GM12878 (cell line): ENCODE measurements at places on chromosomes 2 and 18. TPM values are rescaled to one million over a fixed set of nuclear protein-coding genes. Genes with fewer than 3 reads are reported as not detected.
A peak's percentile ranks its signal among the peaks of the same experiment; 100 is the strongest.

DNA sequence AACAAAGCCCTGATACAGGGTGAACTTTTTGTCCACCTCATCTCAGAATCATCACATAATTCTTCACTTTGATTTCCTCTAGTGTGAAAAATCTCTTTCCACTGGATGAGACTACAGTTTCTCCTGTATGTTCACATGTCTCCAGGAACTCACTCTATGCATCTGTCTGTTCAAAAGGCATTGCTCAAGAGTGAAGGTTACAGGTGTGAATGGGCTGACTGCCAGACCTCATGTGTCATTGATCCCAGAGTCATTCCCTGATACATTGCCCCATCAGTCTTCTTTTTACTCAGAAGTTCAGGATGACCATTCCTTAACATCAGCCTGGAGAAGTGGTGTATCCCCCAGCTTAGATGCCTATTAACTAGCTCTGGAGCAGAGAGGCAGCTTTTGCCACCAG, 4.4 kb upstream of the DSC3 start:
- no peaks in the 10 kb centered on the region for H3K36me3 ChIP-seq
- H3K4me3 ChIP-seq, result no peak overlapping the region
- no peak overlapping the region for H3K27ac ChIP-seq
- H3K27me3 ChIP-seq, result peaks cover 8% of the 10 kb centered on the region; the same call in 1 of the 2 replicates
- no peak for DNase-seq
- no peaks in the 10 kb centered on the region for H3K4me1 ChIP-seq

DNA sequence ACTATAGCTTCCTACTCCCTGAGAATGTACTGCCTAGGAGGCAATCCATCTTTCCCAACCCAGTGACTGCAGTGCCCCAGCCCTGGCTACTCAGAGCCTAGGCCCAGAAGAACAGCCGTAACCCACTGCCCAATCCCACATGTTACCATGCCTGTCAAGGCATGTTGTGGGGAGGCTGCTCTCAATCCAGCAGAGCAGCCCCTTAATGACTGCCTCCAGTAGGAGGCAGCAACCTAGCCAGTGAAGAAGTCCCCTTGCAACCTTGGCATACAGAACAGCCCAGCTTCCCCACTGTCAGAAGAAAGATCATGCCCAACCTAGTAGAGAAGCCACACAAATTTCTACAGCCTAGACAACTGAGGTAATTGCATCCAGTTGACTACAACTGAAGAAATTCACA, 44.2 kb upstream of the CDH7 start:
- no peaks in the 10 kb centered on the region for H3K36me3 ChIP-seq
- no peaks in the 10 kb centered on the region for H3K4me1 ChIP-seq
- DNase-seq, result no peak
- H3K4me3 ChIP-seq, result no peak overlapping the region

The SCN7A gene
- polyA plus RNA-seq, result not detected in 2 replicates

DNA sequence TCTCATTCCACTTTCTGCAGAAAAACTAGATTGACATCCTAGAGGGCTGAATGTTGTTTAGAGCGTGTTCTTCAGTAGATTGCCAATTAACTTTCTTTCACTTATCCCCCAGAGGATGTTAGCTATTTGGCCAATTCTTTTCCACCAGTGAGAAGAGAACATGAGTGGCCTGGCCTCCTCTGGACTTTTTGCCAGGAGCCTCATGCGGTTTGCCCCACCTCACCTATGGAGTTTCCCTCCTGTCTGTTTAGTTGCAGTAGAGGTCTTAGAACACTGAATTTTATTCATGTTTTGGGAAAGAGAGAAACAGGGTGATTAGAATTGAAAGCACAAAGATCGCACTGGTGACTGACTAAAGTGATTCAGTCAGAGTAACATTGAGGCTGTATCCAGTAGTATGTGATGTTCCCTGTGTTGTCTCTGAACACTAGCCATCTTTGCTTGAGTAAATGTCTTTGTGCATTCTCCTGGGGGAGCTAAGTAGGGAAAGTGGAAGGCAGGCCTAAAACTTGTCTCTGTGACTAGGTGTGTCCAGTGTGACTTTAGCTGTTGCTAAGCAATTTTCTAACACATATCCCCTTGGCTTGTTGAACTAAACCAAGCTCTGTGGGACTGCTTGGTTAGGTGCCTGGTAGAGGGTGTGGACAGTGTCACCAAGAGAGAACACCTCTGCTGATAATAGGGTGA, 34.0 kb downstream of the UGP2 start:
- H3K4me3 ChIP-seq, result no peak overlapping the region
- H3K4me1 ChIP-seq, result no peaks in the 10 kb centered on the region
- H3K27me3 ChIP-seq, result no peaks in the 10 kb centered on the region
- DNase-seq, result no peak

DNA sequence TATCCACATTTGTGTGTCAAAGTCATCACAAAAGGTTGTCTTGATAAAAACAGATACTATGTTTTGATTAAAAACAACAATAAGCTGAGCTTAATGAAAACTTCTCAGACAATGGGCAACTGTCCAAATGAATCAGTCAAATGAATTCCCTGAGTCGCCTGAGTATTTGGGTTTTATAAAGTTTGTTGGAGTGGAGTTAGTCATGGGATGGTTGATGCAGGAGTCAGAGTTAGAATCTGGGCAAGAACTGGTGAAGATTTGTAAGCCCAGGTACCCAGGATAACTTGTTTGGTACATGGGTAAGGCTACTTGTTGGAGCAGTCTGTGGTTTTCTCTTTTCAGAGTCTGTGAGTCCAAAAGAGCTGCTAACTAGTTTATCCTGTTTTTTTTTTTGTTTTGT, 34.4 kb upstream of the RAPGEF4 start:
- no peaks in the 10 kb centered on the region for H3K27me3 ChIP-seq
- no peak for DNase-seq
- H3K36me3 ChIP-seq, result no peaks in the 10 kb centered on the region

The ATP8B1 gene
- 0.19 and 0.36 TPM in 2 replicates for polyA plus RNA-seq

The CYBRD1 gene
- 38.1 and 51.9 TPM in 2 replicates for polyA plus RNA-seq

DNA sequence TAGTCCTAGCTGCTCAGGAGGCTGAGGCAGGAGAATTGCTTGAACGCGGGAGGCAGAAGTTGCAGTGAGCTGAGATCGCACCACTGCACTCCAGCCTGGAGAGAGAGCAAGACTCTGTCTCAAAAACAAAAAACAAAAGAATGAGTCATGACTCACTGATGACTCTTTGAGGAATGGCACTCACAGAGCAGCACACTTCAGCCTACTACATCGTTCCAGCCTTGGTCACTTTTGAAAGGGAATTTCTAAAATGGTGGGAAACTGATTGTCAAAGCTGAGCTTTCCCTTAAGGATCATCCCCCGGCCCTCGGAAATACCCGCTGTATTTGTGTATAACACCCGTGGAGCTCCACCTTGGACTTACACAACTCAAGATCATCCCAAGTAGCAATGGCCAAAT, 217.3 kb upstream of the HS6ST1 start:
- H3K27ac ChIP-seq, result no peak overlapping the region
- no peaks in the 10 kb centered on the region for H3K36me3 ChIP-seq
- DNase-seq, result no peak
- no peak overlapping the region for H3K4me3 ChIP-seq
- no peaks in the 10 kb centered on the region for H3K4me1 ChIP-seq

- no peak overlapping the region for H3K4me3 ChIP-seq
- no peak overlapping the region for H3K27ac ChIP-seq
- no peaks in the 10 kb centered on the region for H3K4me1 ChIP-seq
- H3K27me3 ChIP-seq, result no peaks in the 10 kb centered on the region
- no peaks in the 10 kb centered on the region for H3K36me3 ChIP-seq
Measured at GRCh38 chr2:221124532-221125240, 447.4 kb downstream of the EPHA4 start.

- no peaks in the 10 kb centered on the region for H3K36me3 ChIP-seq
- no peak overlapping the region for H3K27ac ChIP-seq
- no peaks in the 10 kb centered on the region for H3K4me1 ChIP-seq
- no peak for DNase-seq
- H3K27me3 ChIP-seq, result 0 out of 2 replicates have a peak, but pooled peaks cover 4% of the 10 kb centered on the region
- H3K4me3 ChIP-seq, result no peak overlapping the region
Measured at GRCh38 chr2:70472221-70472890, 81.3 kb downstream of the TGFA start.

DNA sequence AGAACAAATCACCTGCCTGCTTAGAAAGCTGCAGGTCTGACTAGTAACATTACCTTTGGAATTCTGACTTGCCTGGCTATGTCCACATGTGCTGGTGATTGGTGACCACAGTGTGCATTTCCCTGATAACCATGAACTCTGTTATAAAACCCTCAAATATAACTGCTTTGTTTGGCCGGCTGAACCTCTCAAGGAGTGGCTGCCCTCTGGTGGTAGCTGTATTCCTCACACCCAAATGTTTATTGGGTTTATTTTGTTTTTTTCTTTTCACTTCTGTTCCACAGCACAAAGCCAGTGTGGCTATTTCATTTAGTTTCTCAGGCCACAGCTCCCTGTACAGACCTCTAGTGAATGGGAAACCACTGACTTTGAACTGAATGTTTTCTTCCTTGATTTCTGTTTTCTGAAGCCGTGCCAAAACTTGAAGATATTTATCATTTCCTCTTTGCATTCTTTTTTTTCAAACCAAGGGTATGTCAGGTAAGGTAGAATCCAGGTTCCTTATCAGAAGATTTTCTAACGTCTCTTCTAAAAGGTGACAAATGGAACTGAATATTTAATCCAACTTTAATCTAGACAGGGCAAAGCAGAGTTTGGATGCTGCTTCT, 549.0 kb upstream of the VRK2 start:
- peak; percentile 4 for DNase-seq
- no peaks in the 10 kb centered on the region for H3K27me3 ChIP-seq
- H3K27ac ChIP-seq, result no peak overlapping the region
- no peak overlapping the region for H3K4me3 ChIP-seq
- H3K36me3 ChIP-seq, result no peaks in the 10 kb centered on the region
- no peaks in the 10 kb centered on the region for H3K4me1 ChIP-seq

GRCh38 chr18:32439802-32440201, 30.9 kb downstream of the GAREM1 start:
- H3K4me3 ChIP-seq, result no peak overlapping the region
- H3K27me3 ChIP-seq, result no peaks in the 10 kb centered on the region
- no peak for DNase-seq

The GCKR gene
- polyA plus RNA-seq, result not detected in 2 replicates

DNA sequence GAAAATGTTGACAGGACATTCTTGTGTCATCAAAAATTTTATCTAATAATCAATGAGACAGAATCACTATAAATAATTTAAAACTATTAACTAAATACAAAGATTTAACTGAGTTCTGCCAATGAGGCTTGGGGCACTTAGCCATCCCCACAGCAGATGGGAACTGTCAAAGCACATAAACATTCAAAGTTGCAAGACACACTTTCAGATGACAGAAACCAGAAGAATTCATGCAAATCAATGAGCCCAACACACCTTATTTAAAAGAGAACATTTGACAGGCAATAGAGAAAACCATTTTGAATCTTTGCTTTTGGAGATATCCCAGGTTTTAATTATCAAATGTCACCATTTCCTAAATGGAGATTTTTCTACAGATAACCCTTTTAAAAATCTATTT, 566.2 kb downstream of the IRS1 start:
- H3K27ac ChIP-seq, result no peak overlapping the region
- H3K36me3 ChIP-seq, result no peaks in the 10 kb centered on the region
- H3K4me3 ChIP-seq, result no peak overlapping the region

DNA sequence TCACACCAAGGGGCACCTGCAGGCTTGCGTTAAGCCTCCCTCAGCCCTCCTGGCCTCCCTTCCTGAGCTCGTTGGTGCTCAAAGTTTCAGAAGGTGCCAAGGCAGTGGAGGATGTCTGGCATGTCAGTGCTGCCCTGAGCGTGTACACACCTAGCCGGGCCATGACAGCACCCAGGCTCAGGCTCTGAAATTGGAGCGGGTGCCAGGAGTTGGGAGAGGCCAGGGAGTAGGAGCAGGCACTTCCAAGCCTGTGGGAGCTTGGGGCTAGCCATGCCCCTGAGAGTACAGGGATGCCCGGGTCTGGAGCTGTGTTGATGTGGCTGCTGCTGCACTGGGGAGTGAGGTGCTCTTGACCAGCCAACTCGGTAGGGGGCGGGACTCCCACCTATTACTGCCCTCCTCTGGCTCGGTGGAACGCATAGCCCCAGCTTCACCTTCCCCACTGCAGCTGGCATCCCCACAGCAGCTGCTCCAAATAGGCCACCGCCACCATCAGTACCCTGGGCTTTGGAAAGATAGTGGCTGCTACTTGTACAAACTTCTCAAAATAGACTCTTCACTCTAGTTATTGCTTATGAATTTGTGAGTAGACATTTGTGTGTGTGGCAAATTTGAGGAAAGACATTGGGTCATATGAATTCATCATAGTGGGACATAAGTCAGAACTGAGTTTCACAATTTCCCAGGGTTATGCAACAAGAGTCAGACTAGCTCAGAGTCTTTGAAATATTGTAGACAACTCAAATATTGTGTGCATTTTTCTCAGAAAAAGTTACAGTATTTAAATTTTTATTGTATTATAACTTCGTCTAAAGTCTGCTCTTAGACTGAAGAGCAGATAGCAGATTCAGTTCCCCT, 6.8 kb upstream of the PCARE start:
- H3K27me3 ChIP-seq, result no peaks in the 10 kb centered on the region
- DNase-seq, result no peak
- H3K4me3 ChIP-seq, result no peak overlapping the region
- H3K36me3 ChIP-seq, result no peaks in the 10 kb centered on the region

The PAIP2B gene
- polyA plus RNA-seq, result 0.19 and 0.43 TPM in 2 replicates

The HOXD12 gene
- not detected in 2 replicates for polyA plus RNA-seq

The KLHL41 gene
- 0.38 TPM in 1 of 2 replicates, not detected in the other for polyA plus RNA-seq

DNA sequence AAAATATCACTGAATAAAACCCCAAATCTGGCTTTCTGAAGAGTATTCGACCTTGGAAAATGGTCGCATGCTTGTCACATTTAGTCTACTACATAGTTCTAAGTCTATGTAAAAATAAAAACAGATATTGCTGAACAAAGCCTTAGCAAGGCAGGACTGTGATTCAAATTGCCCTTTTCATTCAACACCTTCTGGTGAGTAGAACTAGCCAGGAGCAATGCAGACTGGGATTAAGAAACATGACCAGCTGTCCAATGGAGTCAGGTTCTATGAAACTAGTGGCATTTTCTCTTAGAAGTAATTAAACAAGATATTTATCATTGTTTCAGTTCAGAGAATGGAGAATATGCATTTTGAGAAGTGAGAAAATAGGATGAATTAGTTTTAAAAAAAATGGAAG, 1260.5 kb upstream of the ACVR2A start:
- DNase-seq, result no peak
- no peaks in the 10 kb centered on the region for H3K36me3 ChIP-seq
- no peak overlapping the region for H3K27ac ChIP-seq
- H3K4me1 ChIP-seq, result no peaks in the 10 kb centered on the region
- H3K4me3 ChIP-seq, result no peak overlapping the region

GRCh38 chr18:37672932-37673595, 107.5 kb upstream of the CELF4 start:
- no peak overlapping the region for H3K4me3 ChIP-seq
- H3K27ac ChIP-seq, result no peak overlapping the region
- no peak for DNase-seq

DNA sequence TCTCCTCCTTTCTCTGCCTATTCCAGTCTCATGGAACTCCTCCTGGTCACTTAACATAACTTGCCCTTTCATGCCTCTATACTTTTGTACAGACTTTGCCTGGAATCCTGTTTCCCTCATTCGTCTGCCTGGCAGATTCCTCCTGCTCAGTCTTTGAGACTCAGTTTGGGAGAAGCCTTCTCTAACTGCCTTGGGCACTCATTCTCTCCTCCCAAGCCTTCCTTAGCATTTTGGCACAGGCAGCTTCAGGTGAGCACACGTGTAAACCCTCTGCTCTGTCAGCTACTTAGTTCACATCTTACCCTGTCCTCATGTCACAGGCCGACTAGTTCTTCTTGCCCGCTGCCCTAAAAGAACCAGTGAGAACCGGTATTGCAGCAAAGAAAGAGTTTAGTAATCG, 6.0 kb upstream of the FAM98A start:
- DNase-seq, result no peak
- no peak overlapping the region for H3K4me3 ChIP-seq
- no peaks in the 10 kb centered on the region for H3K4me1 ChIP-seq
- no peak overlapping the region for H3K27ac ChIP-seq
